ENCODE measurements at places on chromosomes 5 and 9.

DNA sequence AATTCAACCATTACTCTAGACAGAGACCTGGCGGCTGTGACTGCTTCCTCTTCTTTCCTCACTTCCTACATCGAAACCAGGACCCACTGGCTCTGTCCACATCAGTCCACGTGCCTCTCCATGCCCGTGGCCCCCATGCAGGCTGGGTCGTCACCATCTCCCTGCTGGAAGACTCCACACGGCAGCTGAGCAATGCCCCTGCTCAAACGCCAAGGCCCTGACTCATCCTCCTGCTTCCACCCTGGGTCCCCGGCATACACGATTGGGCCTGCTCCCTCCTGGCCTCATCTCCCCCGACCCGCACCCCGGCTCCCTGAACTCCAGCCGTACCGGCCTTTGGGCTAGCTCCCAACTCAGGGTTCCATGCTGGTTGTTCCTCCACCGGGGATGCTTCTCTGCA lies 67.2 kb upstream of the IER5L start:
- no peak for DNase-seq

DNA sequence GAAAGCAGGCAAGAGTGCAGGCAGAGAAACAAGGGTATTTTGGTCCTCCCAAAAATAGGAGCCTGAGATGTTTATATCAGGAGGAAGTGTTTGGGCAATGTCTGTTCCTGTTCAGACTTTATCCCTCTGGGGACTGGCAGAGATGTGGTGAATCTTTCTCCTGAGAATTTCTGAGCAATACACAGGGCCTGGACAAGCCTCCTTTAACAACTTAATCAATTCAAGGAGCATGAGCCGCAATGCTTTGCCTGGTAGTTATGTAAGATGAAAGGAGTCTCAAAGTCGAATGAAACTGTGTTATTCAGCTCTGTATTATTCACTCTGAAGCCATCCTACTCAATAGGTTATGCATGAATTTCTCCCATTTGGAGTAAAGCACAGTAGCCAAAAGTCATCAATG lies 365.6 kb downstream of the MAN2A1 start:
- no peak for DNase-seq

GRCh38 chr5:150181027-150181426 lies 8.8 kb upstream of the SLC6A7 start:
- DNase-seq = no peak

- DNase-seq = no peak
Observed at GRCh38 chr9:135335691-135336181, 143.8 kb upstream of the PPP1R26 start.

- DNase-seq = no peak
Observed at GRCh38 chr9:69603656-69604055, 68.5 kb downstream of the APBA1 start.

- no peak for DNase-seq
Observed at GRCh38 chr5:55895346-55895745, 44.2 kb downstream of the IL31RA start.

DNA sequence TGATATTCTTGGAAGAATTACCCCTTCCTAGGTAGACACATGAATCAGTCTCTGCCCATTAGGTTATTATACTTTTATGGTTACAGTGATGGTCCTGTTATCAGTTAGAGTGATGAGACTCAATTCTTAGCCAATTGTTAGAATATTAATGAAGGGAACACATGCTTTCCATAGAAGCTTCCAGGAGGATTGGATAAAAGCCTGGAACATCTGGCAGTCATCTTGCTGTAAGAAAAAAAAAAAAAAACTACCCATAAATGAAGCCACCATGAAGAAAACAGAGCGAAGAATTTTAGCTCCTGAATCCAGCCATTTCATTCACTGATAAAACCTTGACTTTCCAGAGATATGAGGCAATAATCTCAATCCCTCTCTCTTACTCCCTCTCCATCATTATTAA lies 262.5 kb upstream of the GRIN3A start:
- no peak for DNase-seq

DNA sequence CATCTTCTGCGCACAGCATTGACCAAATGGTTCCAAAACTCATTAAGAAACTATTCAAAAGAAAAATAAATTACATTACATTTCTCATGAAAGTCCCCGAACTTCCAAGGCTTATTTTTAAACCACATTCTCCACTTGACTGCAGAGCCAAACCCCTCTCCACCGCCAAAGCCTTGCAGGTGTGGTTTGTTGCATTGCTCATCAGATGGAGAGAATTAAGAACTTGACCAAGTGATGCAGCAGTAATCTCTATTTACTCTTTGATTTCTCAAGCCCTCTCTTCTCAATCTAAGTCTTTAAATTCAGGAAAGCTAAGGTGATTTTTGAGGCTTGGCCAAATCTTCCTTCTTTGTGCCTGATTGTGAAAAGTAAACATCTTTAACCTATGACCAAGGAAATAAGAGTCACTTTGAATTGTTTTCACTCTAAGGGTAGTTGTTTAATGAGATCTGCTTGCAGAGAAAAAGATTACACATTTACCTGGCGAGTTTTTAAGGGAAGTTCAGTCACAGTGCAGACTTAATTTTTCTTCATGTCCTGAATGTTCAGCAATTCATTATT lies 290.5 kb upstream of the ITGA1 start:
- no peak for DNase-seq

DNA sequence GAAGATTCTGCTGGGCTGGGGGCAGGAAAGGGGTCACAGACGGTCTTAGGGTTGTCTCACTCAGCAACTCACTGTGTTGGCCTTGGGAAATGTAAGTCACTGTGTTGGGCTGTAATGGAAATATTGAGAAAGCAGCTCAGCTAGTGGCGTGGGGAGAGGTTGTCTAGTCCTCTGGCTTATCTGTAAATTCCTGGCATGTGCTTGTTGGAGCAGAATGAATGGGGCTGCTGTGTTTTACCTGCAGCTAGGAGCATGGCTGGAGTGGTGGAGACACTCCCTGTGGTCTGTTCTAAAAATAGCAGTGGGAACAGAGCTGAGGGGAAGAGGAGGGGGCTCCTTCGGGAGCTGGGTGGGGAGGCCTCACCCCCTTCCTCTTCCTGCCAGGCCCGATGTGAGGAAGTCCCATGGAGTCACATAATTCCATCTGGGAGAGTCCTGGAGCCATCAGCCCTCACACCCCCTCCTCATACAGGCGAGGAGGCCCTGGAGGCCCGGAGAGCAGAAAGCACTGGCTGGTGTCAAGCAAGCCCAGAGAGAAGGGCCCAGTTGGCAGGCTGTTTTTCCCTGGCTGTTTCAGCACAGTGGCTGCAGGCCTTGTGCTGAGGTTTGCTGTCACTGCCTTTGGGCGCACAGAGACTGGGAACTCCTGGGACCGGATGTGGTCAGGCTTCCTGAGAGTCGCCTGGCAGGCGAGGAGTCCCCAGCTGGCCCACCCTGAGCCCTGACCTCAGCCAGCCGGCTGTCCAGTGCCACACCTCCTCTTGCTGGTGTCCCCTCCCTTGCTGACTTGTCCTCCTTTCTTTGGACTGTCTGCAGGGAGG lies 84.9 kb downstream of the RGS3 start:
- peak; percentile 67 for DNase-seq

DNA sequence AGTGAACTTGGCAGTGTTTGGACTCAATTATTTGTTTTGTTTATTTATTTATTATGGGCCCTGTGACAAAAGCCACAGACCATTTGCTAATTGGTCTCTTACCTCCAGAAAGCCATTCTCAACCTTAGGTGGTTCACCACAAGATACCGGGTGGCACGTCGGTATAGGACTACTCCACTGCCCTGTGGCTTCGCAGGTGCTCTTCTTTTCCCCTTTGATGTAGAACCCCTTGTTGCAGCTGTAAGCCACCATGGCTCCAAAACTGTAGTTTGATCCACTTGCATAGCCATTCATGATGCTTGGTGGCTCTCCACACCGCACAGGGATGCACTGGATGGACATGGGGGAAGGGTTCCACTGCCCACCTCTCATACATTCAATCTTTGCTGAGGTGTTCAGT lies 73.3 kb upstream of the TXNDC8 start:
- no peak for DNase-seq

- no peak for DNase-seq
Observed at GRCh38 chr9:124212381-124213050, 45.2 kb upstream of the NEK6 start.

DNA sequence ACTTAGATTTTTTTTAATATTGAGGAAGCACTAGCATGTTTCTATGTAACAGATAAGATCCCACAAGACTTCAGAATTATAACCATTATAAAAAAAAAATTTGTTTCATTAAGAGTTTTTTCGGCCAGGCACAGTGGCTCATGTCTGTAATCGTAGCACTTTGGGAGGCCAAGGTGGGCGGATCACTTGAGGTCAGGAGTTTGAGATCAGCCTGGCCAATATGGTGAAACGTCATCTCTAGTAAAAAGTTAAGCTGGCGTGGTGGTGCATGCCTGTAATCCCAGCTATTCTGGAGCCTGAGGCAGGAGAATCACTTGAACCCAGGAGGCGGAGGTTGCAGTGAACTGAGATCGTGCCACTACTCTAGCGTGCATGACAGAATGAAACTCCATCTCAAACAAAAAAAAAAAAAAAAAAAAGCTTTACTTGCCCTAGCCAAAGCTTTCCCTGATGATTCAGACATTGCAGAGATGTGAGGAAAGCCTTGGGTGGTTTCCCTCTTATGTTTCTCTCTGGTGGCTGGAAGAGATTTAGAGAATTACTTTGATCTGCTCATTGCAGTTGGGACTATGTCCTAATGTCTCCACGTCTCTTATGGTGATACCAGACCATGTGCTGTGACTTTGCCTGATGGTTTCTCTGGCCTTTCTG lies 65.4 kb downstream of the EGFLAM start:
- no peak for DNase-seq

DNA sequence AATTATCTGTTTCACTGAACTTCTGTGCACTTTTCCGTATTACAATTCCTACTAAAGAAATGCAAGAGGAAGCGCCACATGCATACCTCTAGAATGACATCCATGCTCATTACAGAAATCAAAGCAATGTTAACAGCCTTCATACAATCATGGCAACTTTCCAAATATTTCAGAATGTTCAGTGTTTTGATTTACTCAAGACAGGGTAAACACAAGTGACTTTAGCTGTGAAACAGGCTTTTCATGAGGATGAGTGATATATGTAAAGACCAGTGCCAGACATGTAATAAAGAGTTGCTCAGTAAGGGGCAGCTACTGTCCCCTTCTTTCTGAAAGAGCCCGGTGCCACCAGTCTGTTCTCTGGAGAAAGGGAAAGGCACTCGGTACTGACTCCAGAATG lies 4.7 kb downstream of the BOD1 start:
- no peak for DNase-seq

DNA sequence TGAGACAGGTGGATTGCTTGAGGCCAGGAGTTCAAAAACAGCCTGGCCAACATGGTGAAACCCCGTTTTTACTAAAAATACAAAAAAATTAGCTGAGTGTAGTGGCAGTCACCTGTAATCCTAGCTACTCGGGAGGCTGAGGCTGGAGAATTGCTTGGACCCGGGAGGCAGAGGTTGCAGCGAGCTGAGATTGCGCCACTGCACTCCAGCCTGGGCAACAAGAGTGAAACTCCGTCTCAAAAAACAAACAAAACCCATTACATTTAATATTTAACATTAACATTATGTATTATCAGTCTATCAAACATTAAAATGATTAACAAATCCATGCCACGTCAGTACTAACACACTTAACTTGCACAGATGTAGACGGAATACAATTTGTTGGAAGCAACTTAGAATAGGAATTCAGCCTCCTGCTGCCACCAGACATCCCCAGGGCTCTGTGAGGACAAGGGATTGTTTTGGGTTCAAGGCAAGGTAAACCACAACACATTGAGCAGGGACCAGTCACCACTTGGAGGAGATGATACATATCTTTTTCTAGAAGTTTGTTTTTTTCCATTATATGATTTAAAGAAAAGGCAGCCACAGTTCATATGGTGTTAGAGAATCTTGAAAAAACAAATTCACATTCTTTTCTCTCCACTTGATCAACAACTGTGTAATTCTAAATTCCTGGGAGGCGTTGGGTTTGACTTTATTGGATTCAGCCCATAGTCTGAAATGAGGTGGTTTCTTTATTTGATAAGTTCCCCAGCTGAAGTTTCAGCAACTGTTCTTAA lies 104.1 kb upstream of the BASP1 start:
- DNase-seq = no peak

- DNase-seq = no peak
Observed at GRCh38 chr9:19967216-19967887, 178.5 kb upstream of the SLC24A2 start.

DNA sequence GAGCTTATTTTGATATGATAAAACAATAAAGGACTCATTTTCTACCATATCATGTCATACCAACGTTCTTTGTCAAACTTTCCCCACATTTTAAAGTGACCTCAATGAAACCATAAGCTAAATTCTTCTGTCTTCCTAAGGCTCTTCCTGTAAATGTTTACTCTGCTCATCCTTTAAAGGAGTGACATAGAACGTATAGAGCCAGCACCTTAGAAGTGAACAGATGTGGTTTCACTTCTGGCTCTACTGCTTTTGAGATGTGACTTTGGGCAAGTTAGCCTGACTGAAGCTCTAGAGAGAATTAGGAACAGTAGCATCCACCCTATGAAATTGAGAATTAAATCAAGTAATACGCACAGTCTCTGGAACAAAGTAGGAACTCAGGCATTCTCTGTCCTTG lies 24.1 kb downstream of the SAR1B start:
- no peak for DNase-seq

DNA sequence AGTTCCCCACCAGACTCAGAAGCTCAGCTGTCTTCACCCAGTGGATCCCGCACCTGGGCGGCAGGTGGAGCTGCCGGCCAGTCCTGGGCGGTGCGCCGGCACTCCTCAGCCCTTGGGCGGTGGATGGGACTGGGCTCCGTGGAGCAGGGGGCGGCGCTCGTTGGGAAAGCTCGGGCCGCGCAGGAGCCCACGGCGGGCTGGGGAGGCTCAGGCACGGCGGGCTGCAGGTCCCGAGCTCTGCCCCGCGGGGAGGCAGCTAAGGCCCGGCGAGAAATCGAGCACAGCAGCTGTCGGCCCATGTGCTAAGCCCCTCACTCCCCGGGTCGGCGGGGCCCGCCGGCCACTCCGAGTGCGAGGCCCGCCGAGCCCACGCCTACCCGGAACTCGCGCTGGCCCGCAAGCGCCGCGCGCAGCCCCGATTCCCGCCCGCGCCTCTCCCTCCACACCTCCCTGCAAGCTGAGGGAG lies 560.0 kb downstream of the BRINP1 start:
- DNase-seq = no peak

GRCh38 chr5:141811287-141812155 lies 66.7 kb downstream of the PCDH1 start:
- DNase-seq = no peak

All from right lobe of liver (tissue), 6 donors.